ENCODE measurements at places on chromosomes 16 and 17.

- DNase-seq, result no peak
These were observed 486 bp upstream of the DNAJA2 start for GRCh38 chr16:46973996-46974324.

- DNase-seq, result no peak
These were observed 13.5 kb downstream of the ACE start for GRCh38 chr17:63490329-63490728.

GRCh38 chr17:28357901-28358197 lies 522 bp upstream of the POLDIP2 start:
- no peak for DNase-seq

DNA sequence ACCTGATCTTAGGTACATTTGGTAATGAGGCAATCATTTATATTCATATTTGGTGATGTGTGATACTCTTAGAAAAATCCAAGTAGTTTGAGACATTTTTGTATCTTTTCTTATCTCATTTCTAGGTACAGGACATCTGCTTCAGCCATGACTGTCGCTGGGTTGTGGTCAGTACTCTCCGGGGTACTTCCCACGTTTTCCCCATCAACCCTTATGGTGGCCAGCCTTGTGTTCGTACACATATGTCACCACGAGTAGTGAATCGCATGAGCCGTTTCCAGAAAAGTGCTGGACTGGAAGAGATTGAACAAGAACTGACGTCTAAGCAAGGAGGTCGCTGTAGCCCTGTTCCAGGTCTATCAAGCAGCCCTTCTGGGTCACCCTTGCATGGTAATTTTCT lies 312.2 kb downstream of the BCAS3 start:
- DNase-seq, result no peak

DNA sequence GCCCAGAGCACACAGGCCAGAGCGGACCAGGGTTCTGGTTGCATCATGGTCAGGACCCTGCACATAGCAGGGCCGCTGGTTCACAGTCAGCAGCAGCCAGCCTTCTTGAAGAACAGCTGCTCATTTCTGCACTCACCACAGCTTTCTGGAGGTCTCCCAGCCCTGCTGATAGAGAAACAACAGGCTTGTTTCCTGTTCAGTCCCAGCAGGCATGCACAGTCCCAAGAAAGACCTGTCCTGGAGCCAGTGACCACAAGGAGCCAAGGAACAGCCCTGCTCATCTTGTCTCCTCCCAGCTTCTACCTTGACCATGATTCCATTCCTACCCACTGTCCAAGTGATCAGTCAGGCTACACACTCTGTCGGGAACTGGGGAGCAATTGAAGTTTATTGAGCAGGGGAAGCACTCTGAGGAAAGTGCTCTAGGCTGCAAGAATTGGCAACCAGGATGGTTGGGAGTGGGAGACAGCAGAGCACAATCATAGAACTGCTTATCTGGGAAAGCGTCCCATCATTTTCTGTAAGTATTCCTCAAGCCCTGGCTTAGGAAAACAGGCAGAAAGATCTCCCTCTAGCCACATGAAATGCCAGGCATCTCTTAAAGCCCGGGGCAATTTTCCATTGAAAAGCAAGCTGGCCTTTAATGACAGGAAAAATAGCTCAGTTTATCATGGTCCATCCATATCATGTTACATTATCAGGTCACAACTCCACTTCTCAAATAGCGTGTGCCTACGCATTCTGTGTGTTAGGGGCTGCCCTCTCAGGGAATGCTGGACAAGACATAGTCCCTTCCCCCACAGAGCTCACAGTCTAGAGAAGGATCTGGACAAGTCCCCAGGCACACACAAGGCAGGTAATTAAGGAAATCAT lies 155.4 kb upstream of the FOXF1 start:
- peak; percentile 62 for DNase-seq

DNA sequence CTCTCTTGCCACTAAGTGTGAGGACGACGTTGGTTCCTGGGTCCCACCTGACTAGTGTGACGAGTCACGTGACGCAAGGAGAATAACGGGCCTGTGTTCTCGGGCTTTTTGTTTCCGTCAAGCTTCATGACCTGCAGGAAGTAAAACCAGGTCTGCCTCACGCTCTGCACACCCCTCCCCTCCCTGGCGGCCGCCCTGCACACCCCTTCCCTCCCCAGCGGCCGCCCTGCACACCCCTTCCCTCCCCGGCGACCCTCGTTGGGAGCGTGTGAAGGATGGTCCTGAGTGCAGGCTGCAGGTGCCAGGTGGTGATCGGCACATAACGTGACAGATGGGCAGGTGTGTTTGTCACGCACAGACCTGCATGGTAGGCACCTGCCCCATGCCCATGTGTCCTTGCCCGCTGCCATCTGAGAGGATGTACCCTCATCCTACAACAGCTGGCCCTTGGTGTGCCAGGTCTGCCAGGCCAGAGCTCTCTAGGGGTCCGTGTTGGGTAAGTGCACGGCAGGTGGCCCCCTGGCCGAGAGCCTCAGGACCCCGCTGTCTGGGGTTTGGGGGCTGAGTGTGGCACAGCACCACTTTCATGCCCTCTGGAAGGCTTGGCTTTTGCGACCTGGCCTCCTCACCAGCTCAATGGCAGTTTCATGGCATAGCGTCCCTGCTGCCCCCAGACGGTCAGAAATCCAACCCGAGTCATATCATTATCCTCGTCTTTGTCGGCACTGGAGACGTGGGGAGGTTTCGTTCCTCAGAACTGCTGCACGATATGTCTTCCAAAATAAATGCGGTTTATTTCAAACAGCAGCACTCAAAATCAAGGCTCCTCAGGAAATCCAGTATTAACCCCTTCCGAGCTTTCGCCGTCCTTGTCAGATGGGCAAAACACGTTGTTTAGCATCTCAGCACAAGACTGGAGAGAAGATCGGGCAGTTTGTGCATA lies 191.8 kb upstream of the CHMP6 start:
- DNase-seq, result no peak

GRCh38 chr16:1768767-1769401 lies 2.5 kb downstream of the NME3 start:
- no peak for DNase-seq

DNA sequence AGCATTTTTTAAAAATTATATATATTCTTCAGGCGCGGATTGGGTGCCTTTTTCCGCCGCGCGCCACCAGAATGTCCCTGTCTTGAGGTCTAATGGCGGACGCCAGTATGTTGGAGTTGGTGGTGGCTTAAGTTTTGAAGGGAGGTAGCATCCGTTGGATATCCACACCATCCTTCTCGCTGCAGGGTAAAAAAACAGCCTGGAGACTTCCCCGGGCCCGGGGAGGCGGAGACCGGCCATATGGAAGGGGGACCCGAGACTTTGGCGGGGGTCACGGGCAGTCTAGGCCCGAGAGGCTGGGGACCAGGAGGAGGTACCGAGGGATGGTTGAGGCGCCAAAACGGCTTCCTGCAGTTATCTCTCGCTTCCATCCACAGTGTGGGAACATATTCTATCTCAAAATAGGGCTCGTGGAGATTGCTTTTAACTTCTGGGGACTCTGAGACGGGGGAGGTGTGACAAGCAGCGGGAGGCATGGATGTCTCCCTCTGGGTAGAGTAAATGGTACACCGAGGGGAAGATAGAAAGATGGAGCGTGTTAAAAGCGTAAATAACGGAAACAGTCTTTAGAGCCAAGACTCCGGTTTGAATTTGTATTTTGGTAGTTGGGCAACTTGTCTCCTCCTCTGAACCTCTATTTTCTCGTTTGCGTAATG lies at the start of gene SF3B3:
Gene SF3B3, plus strand, starts transcription at position 74 of the 656 bp plus-strand sequence. CDS start 2,841 bp downstream, outside the sequence.
- no peak for DNase-seq

DNA sequence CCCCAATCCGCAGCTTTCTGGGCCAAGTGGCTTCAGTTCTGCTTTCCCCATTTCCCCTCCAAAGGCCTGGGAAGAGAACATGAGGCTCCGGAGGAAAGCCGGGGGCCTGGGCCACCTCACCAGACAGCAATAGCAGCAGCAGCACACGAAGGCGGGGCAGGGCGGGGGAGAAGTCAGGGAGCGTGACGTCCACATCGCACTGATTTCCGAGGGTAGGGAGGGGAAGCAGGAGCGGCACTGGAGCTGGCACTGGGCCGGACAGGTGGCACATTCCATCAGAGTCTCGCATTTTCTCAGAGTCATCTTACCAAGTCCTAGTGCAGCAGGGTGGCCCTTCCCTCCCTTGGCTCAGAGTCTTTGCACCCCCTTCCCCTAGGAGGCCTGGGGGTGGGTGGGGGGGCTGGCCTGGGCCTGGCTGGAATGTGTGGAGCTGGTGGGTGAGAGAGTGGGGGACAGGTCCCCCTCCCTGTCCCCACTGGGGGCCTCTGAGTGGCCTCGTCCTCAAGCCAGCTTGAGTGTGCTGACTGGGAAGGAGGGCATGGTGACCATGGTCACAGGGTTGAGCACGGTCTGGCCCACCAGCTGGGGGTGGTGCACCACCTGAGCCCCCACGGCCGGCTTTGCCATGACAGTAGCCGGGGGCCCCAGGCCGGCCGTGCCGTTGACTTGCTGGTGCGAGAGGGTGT lies 14.3 kb downstream of the MNT start:
- DNase-seq, result no peak

GRCh38 chr17:1143573-1143972 lies 36.2 kb downstream of the ABR start:
- DNase-seq, result peak; percentile 47

DNA sequence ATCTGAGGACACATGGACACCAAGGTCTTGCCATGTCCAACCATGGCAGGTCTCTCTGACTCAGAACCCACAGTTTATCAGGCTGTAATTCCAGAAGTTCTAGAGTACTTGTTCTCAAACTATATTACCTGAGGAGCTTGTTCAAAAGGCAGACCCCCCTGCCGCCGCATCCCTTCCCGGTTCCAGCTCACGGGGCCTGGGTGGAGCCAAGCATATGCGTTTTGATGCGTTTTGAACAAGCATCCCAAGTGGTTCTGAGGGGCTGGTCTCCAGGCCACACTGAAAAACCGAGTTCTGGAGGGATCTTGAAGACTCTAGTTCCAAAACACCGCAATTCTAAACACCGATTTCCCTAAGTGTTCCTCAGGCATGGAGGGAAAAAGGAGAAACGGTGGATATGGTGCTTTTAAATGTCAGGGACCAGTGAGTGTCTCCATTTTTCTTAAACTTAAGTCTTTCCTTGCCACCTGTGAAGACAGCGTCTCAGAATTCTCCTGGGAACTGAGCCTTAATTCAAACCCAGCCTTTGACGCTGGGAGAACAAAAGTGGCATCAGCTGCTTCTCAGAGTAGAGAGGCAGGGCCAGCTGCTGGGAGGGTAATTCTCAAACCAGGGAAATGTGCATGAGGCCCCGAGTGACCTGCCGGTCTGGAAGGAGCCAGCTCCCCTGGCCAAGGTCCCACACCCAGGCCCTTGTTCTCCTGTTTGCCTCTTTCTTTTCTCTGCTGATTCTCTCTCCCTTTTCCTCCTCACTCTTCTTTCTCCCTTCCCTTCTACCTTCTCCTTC lies 84.4 kb upstream of the PLCG2 start:
- peak; percentile 46 for DNase-seq

- DNase-seq, result peak; percentile 64
These were observed 7.1 kb upstream of the ORAI3 start for GRCh38 chr16:30941600-30942425.
